ENCODE measurements at places on chromosomes 16 and 17. TPM values are rescaled to one million over a fixed set of nuclear protein-coding genes. Genes with fewer than 3 reads are reported as not detected.

Gene FOXL1
- 11.3 TPM for polyA plus RNA-seq

Gene DCUN1D3
- 11.0 TPM for polyA plus RNA-seq

Gene PPY
- polyA plus RNA-seq: 2.3 TPM

Gene CTRB1
- polyA plus RNA-seq: not detected

Gene CACNG1
- polyA plus RNA-seq: not detected

Gene CDH3
- polyA plus RNA-seq: 60.3 TPM

Gene OTOP3
- polyA plus RNA-seq: not detected

Gene CMTM1
- 5.5 TPM for polyA plus RNA-seq

Gene TP53TG3F
- polyA plus RNA-seq: not detected

GRCh38 chr17:20916383-20916782, 126.4 kb downstream of the USP22 start:
- DNase-seq: no peak

GRCh38 chr17:61757168-61757567, 106.2 kb downstream of the BRIP1 start:
- DNase-seq: no peak

GRCh38 chr17:74042744-74043486, 160.6 kb upstream of the RPL38 start:
- DNase-seq: no peak

GRCh38 chr17:60461584-60461983, 39.3 kb downstream of the CHCT1 start:
- no peak for DNase-seq

GRCh38 chr17:7294614-7295153, at the start of gene YBX2:
TSS of gene YBX2 (minus strand) at chr17:7294639. CDS start at chr17:7294500, 139 bp downstream.
- DNase-seq: no peak

- DNase-seq: no peak
These were observed 26.6 kb upstream of the KCNG4 start for GRCh38 chr16:84266451-84266850.

DNA sequence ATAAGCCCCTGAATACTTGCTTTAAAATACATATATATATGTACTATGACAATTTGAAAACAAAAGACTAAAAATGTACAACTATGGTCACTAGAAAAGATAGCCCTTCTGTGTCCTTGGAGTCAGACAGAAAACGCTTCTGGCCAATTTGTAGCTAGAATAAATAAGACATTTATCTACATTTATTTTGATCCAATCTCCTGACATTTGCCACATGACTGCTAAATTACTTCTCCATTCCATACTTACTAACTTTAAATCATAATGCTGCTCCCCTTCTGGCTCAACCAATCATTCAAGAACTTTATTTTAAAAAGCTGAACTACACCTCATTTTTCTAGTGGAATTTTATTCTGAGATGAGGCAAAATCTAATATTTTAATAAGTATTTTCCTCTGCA, 65.8 kb downstream of the CYTH1 start:
- no peak for DNase-seq

GRCh38 chr16:80627108-80627507, 86.3 kb downstream of the DYNLRB2 start:
- DNase-seq: no peak

DNA sequence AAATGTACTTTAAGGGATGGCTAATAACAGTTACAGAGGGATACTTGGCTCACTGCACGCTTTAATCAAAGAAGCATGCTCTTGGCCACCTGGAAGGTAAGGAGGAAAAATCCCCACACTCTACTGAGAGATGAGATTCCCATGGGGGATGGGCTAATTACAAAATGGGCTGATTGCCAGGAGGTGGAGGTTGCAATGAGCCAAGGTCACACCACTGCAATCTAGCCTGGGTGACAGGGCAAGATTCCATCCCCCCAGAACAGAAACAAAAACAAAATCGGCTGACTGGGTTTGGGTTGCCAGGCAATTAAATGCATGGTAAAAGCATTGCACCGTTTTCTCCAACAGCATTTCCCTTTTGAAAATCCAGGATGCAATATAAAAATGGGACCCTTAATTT, 18.0 kb downstream of the N4BP1 start:
- no peak for DNase-seq

DNA sequence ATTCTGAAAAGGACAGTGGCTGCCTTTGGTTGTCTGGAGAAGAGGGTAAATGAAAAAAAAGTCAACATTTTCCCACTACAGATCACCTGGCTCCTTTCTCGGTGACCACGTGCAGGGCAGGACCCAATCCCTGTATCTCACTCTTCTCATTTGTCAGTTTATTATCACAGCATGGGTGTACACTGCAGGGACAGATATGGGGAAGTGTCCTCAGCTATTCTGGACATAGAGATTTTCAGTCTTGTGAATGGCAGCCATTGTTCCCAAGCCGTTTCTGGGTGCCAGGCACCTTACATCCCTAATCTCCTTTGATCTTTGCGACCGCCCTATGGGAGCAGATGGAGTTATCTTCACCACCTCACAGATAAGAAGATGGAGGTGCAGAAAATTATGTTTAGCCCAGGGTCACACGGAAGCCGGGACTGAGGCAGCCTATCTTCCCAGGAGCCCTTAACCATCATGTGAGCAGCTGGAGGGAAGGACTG, 7.2 kb downstream of the ADORA2B start:
- no peak for DNase-seq

- DNase-seq: no peak
These were observed 111.1 kb downstream of the VPS53 start for GRCh38 chr17:603406-604114.

GRCh38 chr16:963913-964312, 6.9 kb downstream of the LMF1 start:
- no peak for DNase-seq

- DNase-seq: no peak
These were observed 32.3 kb downstream of the DDX19A start for GRCh38 chr16:70378869-70379493.

GRCh38 chr16:64745258-64745930, 376.5 kb downstream of the CDH11 start:
- DNase-seq: peak; percentile 17

GRCh38 chr17:62653002-62653825, 25.7 kb downstream of the MRC2 start:
- no peak for DNase-seq

DNA sequence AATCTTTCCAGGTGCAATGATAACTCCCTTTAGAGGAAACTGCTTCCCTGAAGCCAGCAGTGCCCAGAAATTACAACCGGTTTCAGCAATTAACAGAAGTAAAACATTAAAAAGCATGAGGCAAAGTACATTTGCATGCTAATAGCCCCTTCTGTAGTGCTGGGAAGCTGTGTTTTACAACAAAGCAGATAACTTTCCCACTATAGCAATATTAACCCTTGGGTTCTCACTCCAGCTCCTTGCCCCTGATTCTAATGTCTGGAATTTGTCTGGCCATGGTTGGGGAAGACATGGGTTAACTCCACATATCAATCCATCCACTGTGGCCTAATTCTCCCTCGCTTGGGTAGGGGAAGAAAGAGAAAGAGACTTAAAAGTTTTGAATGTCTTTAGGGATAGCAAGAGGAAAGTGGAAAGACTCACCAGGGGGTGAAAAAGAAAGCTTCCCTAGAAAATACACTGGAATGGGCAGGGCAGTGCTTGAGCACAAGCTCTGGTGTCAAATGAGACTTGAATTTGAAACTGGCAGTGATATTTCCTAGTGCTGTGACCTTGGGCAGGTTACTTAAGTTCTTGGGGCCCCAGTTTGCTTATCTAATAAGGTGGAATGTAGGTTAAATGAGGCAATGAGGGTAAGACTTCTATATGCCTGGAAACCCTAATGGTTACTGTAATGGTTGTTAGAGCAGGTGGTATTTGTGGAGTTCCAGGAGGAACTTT, 102.0 kb downstream of the SOX9 start:
- no peak for DNase-seq

- DNase-seq: no peak
These were observed 2.9 kb downstream of the CRHR1 start for GRCh38 chr17:45787044-45787443.

DNA sequence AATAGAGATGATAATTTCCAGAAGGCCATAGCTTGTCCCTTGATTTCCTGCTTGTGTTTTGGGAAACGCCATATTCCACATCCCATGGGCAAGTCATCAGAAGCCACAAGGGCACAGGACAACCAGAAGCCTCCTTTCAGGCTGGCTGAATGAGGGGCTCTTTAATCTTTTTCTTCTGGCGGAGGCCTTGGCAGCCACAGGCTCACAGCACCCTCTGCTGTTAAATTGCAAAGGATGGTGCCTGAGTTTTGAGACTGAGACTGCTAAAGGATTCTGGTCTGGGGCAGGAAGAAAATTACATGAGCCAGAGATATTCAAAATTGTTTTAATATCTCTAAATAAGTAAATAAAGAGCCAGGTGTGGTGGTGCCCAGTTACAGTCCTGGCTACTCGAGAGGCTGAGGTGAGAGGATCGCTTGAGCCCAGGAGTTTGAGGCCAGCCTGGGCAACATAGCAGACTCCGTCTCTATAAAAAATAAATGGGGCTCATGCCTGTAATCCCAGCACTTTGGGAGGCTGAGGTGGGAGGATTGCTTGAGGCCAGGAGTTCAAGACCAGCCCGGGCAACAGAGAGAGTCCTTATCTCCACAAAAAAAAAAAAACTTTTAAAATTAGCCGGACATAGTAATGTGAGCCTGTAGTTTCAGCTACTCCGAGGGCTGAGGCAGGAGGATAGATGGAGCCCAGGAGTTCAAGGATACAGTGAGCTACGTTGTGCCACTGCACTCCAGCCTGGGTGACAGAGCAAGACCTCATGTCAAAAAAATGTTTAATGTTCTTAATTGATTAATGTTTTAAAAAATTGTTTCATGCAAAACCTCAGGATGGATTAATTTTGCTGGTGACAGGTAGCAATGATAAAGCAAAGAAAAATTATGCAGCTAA, 26.3 kb downstream of the AARSD1 start:
- peak; percentile 39 for DNase-seq

DNA sequence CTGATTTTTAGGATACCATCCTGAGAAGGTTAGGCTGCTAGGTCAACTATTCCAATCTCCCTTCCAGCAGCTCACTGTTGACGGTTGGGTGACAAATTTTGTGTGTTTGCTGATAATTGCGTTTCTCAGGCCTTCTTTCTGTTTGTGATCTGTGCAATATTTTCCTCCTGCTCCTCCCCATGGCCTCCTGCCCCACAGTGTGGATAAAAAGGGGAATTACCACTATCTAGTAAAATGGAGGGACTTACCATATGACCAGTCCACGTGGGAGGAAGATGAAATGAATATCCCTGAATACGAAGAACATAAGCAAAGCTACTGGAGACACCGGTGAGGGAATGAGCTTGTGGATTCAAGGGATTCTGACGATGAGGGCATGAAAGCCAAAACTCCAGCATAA, 9.2 kb downstream of the CHD3 start:
- DNase-seq: no peak

DNA sequence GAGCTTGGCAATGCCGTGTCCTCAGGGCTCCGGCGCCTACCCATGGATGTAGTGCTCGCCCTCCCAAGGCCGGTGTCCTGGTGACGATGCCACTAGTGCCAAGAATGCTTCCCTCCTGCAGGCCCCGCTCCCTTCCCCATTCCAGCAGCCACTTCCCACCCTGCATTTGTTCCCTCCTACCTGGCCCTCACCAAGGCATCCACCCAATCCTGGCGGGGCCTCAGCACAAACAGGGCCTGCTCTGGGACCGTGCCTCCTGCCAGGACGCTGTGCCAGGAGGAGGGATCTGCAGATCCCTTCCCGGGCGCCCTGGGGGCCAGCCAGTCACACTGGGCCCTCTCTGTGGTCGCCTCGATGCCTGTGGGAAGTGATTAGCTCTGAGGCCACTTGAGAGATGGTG, 25.1 kb downstream of the ABR start:
- DNase-seq: no peak

DNA sequence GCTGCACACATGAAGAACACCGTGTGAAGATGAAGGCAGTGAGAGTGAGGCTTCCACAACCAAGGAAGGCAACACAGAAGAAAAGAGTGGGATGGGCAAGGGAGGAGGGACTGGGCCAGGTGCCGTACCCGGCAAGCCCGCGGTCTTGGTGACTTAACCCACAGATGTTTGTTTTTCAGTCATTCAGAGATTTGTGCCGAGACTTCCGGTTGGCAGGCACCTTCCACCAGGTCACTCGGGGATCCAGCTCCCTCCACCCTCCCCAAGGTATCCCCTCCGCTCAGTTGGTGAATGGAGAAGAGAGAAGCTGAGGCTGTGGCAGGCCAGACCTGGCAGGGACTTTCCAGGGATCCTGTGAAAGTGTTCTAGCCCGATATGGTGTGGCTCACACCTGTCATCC, 4.9 kb upstream of the KREMEN2 start:
- DNase-seq: no peak

DNA sequence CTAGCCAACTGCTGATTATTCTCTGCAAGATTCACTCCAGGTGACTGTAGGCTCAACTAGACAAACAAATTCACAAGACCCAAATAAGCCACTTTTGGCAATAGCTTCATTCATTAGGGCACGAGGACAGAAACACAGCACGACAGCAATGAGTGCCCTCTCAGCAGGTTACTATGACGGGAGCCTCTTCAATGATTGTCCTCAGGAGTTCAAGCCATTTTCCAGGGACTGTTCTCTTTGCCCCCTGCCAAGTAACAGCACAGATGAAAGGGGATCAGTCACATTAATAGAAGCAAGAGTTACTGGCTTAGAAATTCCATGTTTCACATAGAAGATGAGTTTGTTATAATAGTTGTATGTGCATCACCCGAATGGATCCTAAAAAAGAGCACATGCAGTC, 712.2 kb downstream of the CDH8 start:
- no peak for DNase-seq

DNA sequence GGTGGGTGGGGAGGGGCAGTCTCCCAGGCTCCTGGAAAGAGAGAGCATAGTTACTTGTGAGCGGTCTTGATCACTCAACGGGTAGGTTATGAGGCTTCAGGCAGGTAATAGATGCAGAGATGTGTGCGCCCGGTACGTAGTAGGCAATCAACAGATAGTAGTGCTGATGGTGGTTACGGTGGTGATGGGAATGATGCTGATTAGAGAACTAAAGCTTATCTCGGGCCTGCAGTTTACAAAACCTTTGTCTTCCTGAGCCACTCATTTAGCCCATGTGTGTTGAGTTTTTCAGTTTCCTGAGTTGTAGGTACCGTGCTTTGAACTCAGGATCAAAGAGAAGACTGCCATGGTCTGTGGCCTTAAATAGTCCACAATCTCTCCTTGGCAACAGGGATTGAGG, 401.0 kb downstream of the SNX29 start:
- DNase-seq: no peak

DNA sequence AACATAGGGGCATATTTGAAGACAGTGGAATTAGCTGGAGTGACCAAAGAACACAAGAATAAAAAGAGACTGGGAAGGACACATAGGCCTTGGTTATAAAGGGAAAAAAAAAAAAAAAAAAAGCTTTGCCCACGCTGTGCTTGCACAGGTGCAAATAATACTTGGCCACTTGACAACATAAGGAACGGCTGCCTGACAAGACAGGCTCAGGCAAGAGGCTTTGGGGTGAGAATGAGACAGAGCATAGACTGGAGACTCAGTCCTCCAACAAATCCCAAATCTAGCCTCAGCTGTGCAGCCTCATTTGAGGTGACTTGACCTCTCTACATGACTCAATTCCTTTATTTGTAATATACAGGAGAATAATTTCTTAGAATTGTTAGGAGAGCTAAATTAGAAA, 332.8 kb upstream of the DYNLRB2 start:
- no peak for DNase-seq

- DNase-seq: no peak
These were observed 67.8 kb downstream of the GP2 start for GRCh38 chr16:20259541-20259940.

- no peak for DNase-seq
These were observed 11.0 kb upstream of the CRISPLD2 start for GRCh38 chr16:84808826-84809225.

Measured in renal cortex interstitium (tissue), 15 donors.